ENCODE measurements at places on chromosomes 6 and 20.

DNA sequence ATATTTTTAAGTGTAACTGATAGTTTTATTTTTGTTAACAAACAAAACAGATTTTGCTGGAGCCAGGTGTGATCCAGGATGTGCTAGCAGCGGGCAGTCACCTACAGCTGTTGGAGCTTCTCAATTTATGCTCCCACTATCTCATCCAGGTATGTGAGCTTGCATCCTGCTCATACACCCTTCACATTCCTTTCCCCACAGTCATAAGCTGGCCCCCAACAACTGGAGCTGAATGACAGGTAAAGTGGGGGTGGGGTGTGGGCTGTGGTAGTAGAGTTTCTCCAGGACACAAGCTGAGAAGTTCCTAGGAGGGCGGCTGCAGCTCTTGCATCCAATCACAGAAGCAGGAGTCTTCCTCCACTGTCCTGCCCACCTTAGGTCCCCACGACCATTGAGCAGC, 140.1 kb downstream of the KLHL32 start:
- DNase-seq, result no peak

DNA sequence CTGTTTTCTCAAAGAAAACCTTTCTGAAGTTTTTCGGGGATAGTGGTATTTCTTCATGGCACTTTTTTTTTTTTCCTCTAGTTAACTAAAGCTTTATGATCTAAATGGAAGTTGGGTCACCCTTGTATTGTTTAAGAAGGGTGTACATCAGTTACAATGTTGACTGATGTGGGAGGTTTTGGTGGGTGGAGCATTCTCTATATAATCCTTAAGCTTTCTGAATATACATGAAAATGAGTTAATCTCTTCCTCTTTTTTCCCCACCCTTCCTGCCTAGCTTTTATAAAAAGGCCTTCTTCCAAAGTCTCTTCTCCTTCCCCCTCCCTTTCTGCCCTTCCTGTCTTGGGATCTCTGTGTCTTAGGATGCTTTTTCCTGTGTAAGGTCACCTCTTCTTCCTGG, 47.2 kb downstream of the DHX35 start:
- DNase-seq, result no peak

GRCh38 chr6:109477725-109478124, 5.3 kb downstream of the ZBTB24 start:
- DNase-seq, result no peak

DNA sequence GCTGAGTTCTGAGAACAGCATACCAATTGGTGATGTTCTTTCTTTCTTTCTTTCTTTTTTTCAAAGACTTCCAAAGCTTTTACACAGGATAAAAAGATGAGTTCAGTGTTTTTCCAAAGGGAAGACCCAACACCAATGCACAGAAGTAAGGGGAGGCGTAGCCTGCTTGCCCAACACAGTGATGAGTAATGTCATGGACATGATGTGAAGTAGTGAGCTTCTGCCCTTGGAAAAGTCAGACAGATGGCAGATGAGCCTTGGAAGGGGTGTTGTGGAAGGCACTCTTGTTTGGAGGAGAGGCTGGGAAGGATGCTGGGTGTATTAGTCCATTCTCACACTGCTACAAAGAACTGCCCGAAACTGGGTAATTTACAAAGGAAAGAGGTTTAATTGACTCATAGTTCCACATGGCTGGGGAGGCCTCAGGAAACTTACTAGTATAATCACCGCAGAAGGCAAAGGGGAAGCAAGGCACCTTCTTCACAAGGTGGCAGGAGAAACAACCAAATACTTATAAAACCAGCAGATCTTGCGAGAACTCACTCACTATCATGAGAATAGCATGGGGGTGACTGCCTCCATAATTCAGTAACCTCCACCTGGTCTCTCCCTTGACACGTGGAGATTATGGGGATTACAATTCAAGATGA, 12.6 kb downstream of the LRP11 start:
- no peak for DNase-seq

DNA sequence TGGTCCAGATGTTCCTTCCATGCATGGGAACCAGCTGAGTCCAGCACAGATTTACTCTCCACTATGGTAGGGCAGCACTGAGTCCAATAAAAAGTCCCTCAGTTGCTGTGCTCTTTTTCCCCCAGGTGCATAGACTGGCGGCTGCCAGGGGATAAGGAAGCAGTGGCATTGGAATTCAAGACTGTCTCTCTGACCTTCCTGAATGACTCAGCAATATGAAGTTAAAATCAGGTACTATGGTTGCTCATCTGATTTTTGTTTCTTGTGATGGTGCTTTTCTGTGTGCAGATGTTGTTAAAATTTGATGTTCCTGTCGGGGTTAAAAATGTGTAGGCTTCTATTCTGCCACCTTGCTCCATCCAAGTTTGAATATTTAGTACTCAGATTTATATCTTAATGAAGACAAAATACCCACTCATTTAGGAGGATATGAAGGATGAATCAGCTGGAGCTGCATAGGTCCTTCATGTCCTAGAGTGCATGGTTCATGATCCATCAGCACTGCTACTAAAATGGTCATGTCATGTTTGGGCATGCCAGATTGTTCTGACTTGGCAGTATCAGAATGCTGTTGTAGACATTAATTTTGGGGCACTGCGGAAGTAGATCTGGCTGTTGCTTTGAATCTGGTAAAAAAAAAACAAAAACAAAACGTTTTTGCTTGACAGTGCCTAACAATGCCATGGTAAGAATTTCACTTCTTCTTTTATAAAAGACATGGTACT, 321.2 kb upstream of the MAP3K7 start:
- DNase-seq, result no peak

GRCh38 chr6:225907-226306, 66.4 kb upstream of the DUSP22 start:
- no peak for DNase-seq

- DNase-seq, result no peak
Observed at GRCh38 chr6:158043008-158043407, 61.3 kb downstream of the SYNJ2 start.
